Stimulated activated CD8-positive, alpha-beta memory T cell treated with anti-CD3 and anti-CD28 coated beads, Interleukin-7, amount 100 ng/mL, for 4 hours (primary cell): ENCODE measurements at places on chromosomes 6 and 20.

DNA sequence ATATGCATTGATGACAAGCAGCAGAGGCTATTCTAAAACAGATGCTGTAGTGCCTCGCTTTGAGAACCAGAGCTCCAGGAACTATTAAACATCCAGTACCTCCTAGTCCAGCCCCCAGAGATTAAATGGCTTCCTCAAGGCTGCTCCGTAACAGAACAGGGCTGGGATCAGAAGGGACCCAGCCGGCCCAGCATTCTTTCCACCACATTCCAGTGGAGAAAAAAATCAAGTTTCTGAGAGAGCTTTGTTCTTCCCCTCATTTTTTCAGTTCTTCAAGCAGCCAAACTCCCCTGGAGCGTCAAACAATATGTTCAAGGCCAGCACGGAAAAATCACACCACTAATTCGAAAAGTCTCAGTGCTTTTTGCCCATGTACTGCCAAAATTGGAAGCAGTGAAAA lies 5.8 kb upstream of the STMND1 start:
- no peak for DNase-seq

DNA sequence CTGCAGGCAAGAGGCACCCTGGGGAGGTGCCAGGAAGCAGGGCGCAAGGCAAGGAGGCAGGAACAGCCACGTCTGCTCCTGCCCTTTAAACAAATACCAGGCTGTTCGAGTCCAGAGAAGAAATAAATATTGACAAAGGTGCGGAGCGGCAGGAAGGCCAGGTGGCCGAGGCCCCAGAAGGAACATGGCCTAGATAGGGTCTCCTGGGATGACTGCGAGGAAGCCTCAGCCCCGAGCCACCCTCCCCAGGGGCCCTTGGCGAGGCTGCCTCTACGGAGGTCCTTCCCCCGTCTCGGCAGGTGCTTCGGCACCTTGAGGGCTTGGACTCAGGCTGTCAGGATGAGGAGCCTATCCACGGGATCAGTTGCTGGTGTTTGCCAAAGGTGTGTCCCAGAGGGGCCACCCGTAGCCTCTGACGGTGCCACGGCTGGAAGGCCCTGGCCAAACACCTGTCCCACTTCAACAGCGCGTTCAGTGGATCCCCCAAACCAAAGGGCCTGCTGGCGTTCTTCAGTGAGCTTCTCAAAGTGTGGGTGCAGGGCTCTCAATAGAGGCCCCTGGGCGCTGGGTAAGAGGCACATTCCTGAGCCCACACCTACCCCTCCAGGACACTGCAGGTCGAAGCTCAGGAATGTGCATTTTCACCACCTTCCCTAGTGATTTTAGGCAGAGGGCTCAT lies 39.8 kb downstream of the SNX5 start:
- no peak for DNase-seq

- DNase-seq = no peak
These were observed 108.1 kb downstream of the IRF4 start for GRCh38 chr6:499617-500016.

- DNase-seq = no peak
These were observed 587.5 kb downstream of the CBLN4 start for GRCh38 chr20:55417836-55418235.

DNA sequence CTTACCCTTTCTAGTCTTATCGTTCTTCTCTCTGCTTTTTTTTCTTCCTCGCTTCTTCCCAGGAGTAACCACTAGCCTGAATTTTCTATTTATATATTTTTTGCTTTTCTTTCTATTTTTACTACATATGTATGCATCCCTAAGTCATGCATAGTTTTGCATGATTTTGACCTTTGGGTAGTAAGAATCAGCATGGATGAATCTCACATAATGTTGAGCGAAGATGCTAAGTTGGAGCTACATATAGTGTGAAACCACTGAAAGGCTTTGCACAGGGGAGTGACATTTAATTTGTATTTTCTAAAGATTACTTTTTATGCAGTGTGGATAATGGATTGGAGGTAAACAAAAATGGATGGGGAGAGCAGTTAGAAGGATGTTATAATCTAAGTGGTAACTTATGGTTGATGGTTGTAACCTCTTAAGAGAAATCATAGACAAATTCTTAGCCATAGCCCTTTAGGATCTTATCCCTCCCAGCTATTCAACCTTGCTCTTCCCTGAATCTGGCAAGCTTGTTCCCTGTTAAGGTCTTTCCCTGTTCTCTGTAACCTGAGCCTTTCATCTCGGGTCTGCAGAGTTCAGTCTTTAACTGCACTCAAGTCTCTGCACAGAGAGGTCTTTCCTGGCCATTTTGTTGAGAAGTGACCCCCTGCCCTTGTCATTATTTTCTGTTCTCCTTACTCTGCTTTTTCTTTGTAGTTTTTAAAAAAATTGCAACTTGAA lies 18.0 kb downstream of the PEX7 start:
- no peak for DNase-seq

- DNase-seq = no peak
These were observed 8.7 kb upstream of the CST1 start for GRCh38 chr20:23759306-23759940.

DNA sequence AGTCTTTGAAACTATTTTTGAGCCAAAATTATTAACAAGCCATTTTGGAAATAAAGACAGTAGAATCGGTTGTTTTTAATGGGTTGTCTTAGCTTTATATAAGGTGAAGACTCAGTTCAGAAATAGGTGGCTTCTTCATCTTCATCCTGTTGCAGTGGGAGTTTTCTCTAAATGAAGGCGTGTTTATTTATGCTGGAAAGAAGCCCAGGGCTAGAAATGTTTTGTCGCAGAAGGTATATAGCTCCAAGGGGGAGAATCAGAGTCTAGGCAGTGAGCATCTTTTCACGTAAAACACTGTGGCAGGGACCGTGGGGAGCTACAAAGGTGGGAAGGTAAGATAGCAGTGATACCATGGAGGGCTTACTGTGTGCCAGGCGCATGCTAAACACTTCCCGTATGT lies 34.3 kb downstream of the FARS2 start:
- DNase-seq = no peak

- DNase-seq = no peak
These were observed 93.7 kb downstream of the ASXL1 start for GRCh38 chr20:32451682-32452461.

DNA sequence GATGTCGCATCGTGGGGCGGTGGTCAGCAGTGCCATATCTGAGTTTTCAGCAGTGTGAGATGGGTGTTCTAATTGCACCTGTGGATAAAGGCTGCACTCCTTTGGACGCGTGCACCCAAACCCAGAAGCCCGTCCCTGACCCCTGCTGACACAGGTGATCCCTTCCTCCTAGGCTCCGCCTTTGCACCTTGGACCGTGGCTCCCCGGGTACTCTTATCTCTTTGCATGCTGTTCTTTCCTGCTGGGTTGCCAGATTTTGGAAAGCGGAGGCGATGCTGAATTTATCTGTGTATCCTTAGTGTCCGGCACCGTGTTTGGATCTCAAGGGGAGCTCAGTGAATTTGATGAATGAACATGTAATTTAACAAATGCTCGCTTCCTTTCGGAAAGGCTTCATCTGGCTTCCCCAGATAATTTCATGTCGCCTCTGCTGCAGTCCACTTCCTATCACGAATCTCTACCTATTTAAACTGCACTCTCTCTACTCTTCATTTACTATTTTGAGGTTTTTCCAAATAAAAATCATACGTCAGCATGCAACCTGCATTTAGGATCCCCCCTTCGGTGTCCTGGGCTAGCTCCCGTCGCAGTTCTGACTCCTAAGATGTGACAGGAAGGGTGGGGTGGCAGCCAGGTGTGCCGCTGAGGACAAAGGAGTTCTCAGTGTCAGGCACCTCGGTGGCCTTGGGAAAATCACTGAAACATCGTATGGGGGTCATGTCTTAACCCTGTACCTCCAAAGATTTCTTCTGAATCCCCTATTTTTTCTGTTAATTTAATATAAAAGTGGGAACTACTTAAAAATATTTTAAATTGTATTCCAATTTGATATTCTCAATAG lies 753 bp upstream of the PERP start:
- no peak for DNase-seq

GRCh38 chr6:19052219-19052618 lies 665.1 kb downstream of the RNF144B start:
- no peak for DNase-seq

- no peak for DNase-seq
These were observed 23.0 kb downstream of the TFB1M start for GRCh38 chr6:155291291-155291690.

DNA sequence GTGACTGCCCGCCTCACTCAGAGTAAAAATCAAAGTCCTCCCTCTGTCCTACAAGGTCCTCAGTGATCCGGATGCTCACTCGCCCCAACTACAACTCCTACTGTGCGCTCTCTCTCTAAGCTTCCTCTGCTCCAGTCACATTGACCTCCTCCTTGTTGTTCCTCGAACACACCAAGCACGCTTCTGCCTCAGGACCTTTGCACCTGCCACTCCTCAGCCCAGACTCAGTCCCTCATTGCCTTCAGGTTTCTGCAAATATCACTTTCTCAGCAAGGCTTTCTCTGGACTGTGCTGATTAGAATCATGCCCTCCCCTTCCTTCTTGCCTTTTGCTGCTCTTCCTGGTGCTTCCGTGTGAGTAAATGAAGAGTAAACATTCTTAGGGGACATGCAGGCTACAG lies 41.6 kb downstream of the SULF2 start:
- no peak for DNase-seq

DNA sequence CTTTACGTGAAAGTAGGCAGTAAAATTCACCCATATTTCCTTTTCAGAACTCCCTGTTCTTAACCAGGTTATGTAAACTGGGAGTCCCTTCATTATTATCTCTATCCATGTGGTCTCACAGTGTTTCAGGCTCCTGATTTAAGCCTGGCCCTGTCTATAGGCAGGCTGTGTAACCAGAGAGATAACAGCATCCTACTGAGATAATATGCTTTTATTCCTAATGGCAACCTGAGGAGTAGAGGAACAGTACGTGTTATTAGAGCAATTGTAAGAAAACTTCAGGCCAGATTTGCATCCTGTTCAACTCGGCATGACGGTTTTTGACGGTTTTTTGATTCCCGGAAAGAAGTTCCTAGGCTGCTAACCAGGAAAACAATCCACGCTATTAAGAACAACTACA lies 16.9 kb downstream of the FUT9 start:
- no peak for DNase-seq

GRCh38 chr20:1817577-1818211 lies 77.5 kb upstream of the SIRPA start:
- no peak for DNase-seq

- no peak for DNase-seq
These were observed 44.1 kb upstream of the GRM4 start for GRCh38 chr6:34189806-34190503.

GRCh38 chr20:22620342-22620741 lies 36.0 kb upstream of the FOXA2 start:
- no peak for DNase-seq

GRCh38 chr6:52739627-52740026 lies 23.6 kb downstream of the GSTA2 start:
- no peak for DNase-seq

DNA sequence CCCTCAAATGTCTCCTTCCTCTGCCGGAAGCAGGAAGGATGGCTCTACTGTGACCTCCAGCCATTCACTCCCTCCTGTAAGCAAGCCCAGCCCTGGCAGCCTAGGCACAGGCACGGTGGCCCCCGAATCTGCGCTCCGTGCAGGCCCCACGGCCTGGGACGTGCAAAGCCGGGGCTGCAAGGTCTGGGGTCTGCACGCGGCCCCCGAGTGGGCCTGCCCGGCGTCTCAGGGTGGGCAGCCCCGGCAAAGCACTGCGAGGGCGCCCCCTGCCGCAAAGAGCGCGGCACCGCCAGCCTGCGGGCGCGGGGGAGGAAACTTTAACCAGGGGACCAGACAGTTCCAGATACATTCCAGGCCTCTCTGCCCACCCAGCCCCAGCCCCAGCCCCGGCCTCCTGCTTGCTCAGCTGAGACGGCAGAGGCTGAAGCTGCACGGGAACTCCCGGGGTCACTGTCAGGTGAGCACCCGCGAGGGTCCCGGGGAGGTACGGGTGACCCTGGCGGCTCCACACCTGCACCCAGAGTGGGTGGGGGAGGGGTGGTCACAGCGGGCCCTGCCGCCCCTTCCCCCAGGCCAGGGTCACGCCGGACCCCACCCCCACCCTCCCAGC lies 98.8 kb downstream of the ASXL1 start:
- DNase-seq = no peak

DNA sequence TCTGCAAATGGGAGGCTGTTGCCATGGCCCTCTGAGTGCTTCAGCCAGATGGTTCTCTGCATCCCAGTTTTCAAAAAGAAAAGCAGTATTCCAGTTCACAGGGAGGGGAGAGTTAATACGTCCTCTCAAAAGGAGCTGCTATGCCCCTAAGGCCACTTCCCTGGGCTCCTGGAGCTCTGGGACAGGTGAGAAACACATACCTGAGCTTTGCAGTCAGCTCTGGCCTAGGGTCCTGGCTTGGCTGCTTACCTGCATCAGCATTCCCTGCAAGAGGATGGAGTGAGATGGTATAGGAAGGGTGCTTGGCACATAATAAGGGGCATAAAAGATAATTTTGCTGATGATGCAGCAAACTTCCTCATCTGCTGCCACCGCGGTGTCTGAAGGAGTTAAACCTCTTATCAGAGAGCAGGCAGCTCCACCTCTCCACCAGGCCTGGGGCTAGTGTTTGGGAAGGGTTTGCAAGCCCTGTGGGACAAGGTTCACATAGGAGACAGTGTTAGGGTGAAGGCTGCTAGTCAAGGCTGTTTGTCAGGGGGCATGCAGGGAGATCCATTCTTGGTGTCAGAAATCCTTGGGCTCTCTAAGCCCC lies 62.7 kb downstream of the SLC24A3 start:
- DNase-seq = no peak

GRCh38 chr20:32236048-32236533 lies 28.4 kb downstream of the POFUT1 start:
- no peak for DNase-seq

DNA sequence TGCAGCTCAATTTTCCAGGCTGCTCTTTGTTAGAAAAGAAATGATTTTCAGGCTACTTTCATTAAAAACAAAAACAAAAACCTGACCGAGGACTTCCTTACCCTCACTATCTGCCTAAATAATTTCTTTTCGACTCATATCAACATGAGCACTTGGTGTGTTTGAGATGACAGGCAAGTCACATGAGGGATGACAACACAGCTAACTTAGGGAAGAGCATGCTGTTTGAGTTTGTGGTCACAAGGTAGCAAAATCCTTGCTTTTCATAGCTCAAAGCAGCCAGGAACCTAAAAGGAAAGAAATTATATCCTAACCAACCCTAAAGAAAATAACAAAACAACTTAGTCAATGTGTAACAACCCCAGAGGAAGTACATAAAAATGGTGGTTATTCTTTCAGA lies 459.5 kb downstream of the KIF16B start:
- no peak for DNase-seq

DNA sequence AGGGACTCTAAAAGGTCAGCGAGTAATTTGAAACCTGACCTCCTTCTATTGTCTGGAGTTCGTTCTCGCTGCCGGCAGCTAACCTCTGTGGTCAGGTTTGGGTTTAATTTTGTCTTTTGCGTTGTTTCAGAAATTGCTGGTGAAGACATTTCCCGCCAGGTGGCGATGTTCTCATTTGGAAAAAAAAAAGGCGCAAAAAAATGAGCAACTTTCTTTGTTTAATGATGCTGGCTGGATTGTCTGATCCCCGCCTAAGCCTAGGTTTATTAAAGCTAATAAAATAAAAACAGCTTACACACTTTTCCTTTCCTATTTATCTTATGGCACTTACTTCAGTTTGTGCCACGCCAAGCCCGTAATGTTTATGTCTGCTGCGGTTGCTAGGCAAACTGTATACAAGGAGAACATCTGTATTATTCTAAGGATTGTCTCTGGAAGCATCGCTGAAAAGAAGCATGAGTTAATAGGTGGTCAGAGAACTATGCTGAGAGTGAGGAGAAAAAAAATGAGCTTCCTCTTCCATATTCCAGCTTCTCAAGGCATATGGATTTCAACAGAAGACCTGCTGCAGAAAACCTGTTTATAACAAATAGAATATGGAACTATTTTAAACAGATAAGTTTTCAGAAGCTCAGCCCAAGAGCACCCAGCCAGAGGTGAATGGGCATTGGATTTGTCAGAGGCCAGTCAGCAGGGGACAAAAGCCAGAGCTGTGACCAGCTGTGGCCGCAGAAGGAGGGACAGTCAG lies 205.7 kb downstream of the DOK5 start:
- no peak for DNase-seq
